ENCODE measurements at places on chromosomes 1 and 21. TPM values are rescaled to one million over a fixed set of nuclear protein-coding genes. Genes with fewer than 3 reads are reported as not detected.

The YTHDF2 gene
- 104 TPM for polyA plus RNA-seq

The PODN gene
- polyA plus RNA-seq: 2.0 TPM

The PADI2 gene
- 2.7 TPM for polyA plus RNA-seq

The FHAD1 gene
- 3.7 TPM for polyA plus RNA-seq

The C4BPA gene
- 0.52 TPM for polyA plus RNA-seq

The CD1B gene
- not detected for polyA plus RNA-seq

The CRYBG2 gene
- 0.65 TPM for polyA plus RNA-seq

The L1TD1 gene
- polyA plus RNA-seq: 5.2 TPM

The IFI44 gene
- polyA plus RNA-seq: 21.8 TPM

The CD2 gene
- polyA plus RNA-seq: 0.08 TPM

The SLFNL1 gene
- polyA plus RNA-seq: 1.1 TPM

DNA sequence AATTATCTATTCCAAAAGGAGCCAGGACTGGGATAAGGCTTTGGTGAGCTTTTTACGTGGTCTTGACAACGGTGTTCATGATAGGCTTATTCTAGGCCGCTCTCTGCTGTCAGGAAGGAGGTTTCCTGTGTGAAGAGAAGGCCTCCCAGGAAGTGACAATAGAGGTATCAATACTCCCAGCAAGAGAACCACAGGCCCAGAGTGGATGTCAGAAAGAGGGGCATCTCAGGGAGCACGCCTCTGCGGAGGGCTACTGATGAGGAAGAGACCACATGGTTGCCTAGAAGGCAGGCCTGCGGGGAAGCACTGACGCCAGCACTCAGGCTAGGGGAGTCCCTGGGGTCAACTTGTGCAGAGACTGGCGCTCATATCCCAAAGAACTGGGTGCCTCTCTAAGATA lies 60.4 kb downstream of the ITPKB start:
- DNase-seq: no peak

DNA sequence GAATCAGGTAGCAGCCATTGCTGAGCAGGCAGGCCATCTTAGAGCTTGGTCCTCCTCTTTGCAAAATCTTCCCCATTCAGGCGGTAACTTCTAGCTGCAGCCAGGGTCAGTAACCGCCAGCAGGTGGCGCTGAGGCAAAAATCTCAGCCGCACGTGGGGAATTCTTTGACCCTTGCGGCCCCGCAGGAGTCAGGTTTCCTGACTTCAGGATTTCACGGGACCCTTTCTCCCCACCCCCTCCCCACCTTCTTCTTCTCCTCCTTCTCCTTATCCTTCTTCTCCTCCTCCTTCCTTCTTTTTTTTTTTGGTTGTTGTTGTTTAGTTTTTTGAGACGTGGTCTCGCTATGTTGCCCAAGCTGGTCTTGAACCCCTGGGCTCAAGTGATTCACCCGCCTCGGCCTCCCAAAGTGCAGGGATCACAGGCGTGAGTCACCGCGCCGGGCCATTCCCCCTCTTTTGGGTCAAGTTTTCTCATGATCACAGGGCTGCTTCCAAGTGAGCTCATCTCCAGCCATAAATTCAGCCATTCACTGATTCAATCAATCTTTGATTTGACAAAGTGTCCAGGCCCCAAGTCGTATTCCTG lies 33.4 kb upstream of the TENT5B start:
- DNase-seq: no peak

GRCh38 chr1:116751621-116752020 lies 2.6 kb upstream of the CD2 start:
- DNase-seq: no peak

- no peak for DNase-seq
These were observed 49.6 kb upstream of the ATP1A1 start for GRCh38 chr1:116323491-116323890.

DNA sequence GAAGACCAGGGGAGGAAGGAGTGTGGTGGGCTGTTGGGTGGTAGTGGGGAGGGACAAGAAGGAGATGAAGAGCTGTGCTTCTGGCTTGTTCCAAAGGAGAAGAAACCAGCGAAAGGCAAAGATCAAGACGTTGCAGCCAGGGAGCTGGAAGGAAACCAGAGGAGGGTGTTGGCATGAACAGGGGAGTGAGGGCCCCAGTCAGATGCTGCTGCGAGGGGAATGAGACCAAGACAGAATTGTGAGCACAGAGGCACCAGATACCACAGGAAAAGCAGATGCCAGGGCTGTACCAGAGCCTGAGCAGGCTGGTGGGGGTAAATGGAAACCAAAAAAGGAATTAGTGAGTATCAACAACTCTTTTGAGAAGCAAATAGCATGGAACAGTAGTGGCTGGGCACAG lies 6.0 kb downstream of the LAD1 start:
- no peak for DNase-seq

- DNase-seq: no peak
These were observed 153.6 kb downstream of the CNIH3 start for GRCh38 chr1:224769452-224770335.

DNA sequence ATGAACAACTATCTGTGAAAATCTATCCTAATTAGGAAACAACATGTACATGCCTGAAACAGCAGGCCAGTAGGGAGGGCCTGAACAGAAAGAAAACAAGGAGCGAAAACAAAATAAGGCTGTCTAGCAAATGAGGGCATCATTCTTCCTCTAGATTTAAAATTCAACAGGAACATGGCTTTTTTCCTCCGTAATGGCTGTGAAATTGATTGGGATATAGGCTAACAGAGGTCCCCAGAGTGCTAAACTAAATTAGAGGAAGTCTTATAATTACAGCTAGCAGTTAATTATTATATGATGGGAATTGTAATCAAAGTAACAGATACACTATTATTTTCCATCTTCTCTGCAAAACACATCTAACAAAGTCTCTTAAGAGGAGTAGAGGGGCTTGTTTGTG lies 51.7 kb upstream of the TIAM1 start:
- DNase-seq: no peak

- no peak for DNase-seq
These were observed 11.7 kb upstream of the TRAPPC10 start for GRCh38 chr21:44000360-44000759.

- peak; percentile 32 for DNase-seq
These were observed 17.7 kb upstream of the PTPRC start for GRCh38 chr1:198620951-198621824.

DNA sequence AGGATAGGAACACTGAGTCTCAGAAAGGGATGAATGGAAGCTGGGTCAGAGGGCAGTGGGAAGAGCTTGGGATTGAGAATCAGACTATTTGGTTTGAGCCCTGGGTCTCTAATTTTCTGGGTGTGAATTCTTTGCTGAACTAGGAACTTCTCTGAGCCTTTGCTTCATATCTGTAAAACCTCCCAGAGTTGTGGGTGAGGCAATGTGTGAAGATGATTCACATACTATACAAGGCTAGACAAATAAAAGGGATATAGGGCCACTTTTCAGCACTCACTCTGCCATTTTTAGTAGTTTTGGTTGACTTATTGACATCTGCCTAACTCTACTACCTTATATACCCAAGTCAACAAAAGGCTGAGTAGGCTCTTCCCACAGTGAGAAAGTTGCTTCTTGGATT lies 77.7 kb upstream of the JUN start:
- DNase-seq: no peak

DNA sequence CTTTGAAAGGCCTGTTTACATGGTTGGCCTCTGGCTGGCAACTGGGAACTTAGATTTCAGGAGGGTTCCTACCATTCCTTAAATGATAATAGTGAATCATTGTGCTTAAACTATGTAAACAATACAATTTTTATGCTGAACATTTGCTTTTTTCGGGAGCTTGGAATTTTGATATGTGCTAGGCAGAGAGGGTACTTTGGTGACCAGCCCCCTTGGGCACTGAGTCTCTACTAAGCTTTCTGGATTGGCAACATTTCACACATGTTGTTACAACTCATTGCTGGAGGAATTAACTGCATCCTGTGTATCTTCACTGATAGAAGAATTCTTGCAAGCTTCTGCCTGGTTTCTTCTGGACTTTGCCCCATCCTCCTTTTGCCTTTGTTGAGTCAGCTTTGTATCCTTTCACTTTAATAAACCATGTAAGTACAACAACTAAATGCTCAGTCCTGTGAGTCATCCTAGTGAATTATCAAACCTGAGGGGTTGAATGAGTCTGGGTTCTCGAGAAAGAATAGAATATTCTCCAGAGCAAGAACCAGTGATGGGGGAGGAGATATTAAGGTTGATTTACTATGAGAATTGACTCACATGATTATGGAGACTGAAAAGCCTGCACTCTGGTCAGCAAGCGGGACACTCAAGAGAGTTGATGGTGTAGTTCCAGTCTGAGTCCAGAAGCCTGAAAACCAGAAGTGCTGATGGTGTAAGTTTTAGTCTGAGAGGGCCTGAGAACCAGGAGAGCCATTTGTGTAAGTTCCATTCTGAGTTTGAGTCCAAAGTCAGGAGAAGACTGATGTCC lies 3.1 kb upstream of the SLC16A4 start:
- DNase-seq: no peak

- peak; percentile 22 for DNase-seq
These were observed 51.0 kb downstream of the KIAA0319L start for GRCh38 chr1:35505911-35506798.

GRCh38 chr1:119186471-119186870 lies 46.0 kb upstream of the WARS2 start:
- no peak for DNase-seq

DNA sequence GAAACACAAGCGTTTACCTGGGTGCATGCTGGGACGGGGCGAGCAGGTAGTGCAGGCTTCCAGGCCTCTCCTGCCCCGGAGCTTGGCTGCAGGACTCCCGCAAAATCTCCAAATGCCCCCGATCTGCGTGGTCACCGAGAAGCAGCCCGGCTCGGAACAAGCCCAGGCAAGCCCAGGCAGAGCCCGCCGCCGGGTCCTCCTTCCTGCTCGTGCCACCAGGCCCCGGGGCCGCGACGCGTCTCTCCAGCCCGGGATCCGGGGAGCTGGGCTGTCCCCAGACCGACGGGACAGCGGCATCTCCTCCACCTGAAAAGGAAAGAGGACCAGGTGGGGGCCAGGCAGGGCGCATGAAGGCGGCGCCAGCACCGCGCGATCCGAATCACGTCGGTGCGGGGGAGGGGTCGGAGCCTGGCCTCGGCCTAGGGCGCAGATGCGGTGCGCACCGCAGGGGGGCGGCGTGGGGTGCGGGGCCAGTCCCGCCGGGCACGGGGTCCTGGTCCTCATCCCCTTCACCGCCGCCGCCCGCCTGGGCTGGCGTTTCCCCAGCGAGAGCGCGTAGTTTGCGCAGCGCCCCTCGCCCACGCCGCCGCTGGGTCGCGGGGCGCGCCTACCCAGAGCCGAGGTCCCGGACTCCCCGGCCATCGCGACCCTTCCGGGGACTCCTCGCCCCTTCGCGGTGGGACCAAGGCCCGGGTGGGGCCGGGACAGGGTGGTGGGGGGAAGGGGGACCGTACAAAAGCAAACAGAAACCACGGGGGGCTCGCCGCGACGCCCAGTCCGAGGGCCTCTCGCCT lies 52.4 kb upstream of the H6PD start:
- DNase-seq: no peak

GRCh38 chr1:113808450-113809195 lies 3.7 kb downstream of the RSBN1 start:
- no peak for DNase-seq

- no peak for DNase-seq
These were observed 1.3 kb downstream of the ATXN7L2 start for GRCh38 chr1:109485001-109485400.

DNA sequence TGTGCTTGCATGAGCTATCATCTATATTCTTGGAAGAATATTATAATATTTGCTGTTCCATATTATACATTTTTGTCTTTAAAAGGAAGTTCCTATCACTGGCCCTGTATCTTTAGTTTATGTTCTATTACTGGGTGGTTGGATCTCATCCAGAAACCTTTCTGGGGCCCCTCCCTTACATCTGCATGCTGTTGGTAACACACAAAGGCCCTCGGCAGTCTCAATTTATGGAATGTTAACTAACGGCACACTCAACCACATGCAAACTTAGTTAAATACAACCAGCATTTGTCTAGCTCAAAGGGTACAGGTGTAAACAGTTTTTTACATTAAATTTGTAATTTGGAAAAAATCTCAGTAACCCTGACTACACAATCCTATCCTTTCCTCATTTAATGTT lies 9.7 kb upstream of the HYI start:
- no peak for DNase-seq

GRCh38 chr1:180262628-180263488 lies 32.8 kb downstream of the LHX4 start:
- DNase-seq: no peak

- DNase-seq: no peak
These were observed 140.4 kb downstream of the CDC7 start for GRCh38 chr1:91640877-91641526.

GRCh38 chr1:206534552-206534951 lies 27.2 kb downstream of the RASSF5 start:
- no peak for DNase-seq

GRCh38 chr1:159229896-159230295 lies 25.2 kb downstream of the ACKR1 start:
- no peak for DNase-seq

DNA sequence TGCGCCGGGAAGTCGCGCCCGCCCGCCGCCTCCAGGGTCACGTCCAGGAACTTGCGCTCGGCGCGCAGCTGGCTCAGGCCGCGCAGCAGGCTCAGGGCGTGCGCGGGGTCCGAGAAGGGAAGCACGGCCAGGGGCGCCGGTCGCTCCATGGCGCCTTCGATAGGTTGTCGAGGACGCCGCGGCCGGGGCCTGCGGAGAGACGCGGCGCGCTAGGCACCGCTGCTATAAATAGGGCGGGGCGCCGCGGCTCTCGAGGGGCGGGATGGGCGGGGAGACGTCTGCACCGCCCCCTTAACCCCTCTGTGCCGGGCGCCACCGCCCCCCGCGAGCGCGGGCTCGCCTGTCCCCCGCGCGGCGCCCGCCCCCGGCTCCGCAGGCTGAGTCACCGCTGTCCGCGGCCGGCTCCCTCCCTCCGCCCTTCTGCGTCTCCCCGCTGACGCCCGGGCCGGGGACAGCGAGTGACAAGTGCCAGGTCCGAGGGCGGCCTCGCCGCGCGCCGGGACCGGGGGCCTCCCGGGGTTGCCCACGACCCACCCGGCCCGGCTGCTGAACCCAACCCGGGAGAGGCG lies at the start of gene KLHL21:
Gene KLHL21, minus strand, starts transcription at position 201 of the 569 bp plus-strand sequence. Its CDS starts 52 bp downstream, at position 149.
- DNase-seq: no peak

- no peak for DNase-seq
These were observed 69.4 kb upstream of the SAMSN1 start for GRCh38 chr21:14615359-14615974.

DNA sequence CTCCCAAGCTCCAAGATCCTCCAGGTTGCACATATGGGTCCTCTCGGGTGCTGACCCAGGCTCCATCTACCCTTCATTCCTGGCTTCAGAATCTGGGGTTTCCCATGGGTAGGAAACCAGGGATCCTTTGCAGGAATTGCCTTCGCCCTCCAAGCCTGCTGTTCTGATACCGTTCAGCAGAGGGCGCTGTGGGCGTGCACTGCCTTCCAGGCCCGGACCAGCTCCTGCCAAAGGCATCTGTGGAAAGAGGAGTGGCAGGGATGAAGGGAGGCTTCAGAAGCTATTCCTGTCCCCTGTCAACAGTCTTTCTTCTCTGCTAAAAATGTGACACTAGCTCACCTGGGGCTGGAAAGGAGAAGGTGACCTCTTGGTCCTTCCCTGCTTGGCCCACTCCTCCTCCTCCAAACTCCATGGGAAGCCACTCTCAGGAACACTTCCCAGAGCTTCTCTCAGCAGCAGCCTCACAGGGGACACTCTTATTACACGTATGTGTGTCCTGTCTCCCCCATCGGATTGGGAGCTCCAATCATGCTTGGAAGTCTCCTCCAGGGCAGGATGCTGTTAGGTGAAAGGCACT lies 71.2 kb downstream of the VWA5B1 start:
- no peak for DNase-seq

- DNase-seq: peak; percentile 82
These were observed 36.2 kb upstream of the IPO9 start for GRCh38 chr1:201792534-201793305.

GRCh38 chr1:151729966-151730291 lies 8.6 kb downstream of the RIIAD1 start:
- no peak for DNase-seq

GRCh38 chr1:203582568-203582967 lies 44.1 kb upstream of the ATP2B4 start:
- DNase-seq: no peak

All from left kidney (tissue), 8 donors.